ENCODE measurements at places on chromosomes 12 and 14.

DNA sequence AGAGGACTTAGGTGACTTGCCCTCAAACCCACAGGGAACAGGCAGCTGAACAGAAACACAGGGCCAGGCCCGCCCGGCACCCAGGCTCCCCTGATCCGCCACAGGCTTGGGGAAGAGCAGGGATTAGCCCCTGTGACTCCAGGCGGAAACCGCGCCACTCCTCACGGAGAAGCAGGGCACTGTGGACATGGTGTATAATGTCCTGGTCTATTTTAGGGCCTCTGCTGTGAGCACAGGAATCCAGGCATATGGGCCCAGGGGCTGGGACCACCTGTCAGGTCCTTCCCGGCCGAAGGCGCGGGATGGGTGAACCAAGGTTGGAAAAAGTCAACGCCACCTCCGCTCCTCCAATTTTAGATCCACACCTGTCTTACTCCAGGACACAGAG, 34.6 kb upstream of the MEG3 start:
- DNase-seq: peak; percentile 28

GRCh38 chr12:32211066-32211899, 104.6 kb downstream of the BICD1 start:
- no peak for DNase-seq

DNA sequence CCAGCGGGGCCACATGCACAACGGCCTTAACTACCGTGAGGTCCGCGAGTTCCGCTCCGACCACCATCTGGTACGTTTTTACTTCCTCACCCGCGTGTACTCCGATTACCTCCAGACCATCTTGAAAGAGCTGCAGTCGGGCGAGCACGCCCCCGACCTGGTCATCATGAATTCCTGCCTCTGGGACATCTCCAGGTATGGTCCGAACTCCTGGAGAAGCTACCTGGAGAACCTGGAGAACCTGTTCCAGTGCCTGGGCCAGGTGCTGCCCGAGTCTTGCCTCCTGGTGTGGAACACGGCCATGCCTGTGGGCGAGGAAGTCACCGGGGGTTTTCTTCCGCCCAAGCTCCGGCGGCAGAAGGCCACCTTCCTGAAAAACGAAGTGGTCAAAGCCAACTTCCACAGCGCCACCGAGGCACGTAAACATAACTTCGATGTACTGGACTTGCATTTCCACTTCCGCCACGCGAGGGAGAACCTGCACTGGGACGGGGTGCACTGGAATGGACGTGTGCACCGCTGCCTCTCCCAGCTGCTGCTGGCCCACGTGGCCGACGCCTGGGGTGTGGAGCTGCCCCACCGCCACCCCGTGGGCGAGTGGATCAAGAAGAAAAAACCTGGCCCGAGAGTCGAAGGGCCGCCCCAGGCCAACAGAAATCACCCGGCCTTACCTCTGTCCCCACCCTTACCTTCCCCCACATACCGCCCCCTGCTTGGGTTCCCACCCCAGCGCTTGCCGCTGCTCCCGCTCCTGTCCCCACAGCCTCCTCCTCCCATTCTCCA, 155.7 kb upstream of the AMIGO2 start:
- no peak for DNase-seq

- DNase-seq: no peak
Measured at GRCh38 chr14:89179891-89180404, 237.1 kb downstream of the FOXN3 start.

- no peak for DNase-seq
Measured at GRCh38 chr12:130514149-130514551, 176.5 kb downstream of the PIWIL1 start.

- DNase-seq: no peak
Measured at GRCh38 chr12:16088421-16088820, 177.3 kb downstream of the DERA start.

DNA sequence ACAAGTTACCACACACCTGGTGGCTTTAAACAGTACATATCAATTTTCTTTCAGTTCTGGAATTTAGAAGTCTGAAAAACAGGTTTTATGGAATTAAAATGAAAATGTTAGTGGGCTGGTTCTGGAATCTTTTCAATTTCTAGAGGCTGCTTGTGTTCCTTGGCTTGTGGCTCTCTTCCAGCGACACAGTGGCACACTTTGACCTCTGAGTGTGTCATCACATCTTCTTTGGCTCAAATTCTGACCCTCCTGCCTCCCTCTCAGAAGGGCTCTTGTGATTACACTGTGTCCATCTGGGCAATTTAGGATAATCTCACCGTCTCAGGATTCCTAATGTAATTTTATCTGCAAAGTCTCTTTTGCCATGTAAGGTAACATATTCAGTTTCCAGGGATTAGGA, 170.0 kb downstream of the PLCZ1 start:
- DNase-seq: no peak

DNA sequence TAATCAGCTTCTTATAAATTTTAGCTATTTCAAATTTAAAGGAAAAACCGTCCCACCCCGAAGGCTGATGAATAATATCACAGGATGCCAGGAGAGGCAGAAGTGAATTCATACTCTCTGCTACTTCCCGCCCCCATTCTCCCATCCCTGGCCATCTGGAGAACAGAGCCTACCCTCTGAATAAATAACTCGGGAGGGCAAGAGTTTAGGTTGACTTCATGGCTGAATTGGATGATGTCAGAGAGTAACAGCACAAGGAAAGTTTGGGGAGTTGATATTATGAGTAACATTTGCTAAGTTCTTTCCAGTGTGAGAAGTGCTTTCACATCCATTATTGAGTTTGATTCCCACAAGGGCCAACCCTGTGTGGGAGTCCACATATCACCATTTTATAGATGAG, 241.6 kb downstream of the EGLN3 start:
- no peak for DNase-seq

GRCh38 chr14:75562089-75562488, 16.3 kb upstream of the FLVCR2 start:
- no peak for DNase-seq

DNA sequence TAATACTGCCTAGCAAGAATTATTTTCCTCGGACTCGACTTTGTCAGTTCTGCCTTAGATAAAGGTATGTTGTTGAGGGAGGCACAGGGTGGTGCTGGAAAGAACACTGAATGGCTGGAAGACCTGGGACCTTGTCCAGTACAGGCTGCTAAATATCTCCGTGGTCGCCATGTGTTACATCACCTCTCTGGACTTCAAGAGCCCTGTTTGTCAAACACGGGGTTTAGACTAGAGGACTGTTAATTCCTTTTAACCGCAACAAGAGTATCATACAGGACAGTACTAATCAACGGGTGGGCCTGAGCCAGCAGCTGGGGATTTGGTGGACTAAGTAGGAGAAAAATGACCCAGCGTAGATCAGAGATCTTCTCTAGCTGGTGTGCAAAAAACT, 476.3 kb downstream of the LRIG3 start:
- no peak for DNase-seq

DNA sequence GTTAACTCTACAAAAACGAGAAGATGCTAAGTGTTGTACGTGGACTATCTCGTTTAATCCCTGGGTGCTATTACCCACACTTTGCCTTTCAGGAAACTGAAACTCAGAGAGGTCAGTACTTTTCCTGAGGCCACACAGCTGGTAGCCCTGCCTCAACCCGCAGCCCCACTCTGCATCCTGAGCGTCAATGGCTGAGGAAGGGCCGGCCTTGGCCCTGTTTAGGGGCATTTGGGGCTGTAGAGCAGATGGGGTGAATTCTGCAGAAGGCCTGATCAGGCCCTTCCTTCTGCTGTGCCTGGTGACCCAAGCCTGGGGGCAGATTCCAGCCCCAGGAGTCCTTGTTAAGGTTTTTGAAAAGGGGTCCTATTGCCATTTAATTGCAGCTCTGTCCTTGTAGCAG, 3.7 kb upstream of the CCDC197 start:
- no peak for DNase-seq

- DNase-seq: no peak
Measured at GRCh38 chr14:71181215-71182003, 274.1 kb downstream of the PCNX1 start.
